ENCODE measurements at places on chromosomes 1 and 21. TPM values are rescaled to one million over a fixed set of nuclear protein-coding genes. Genes with fewer than 3 reads are reported as not detected.
A peak's percentile ranks its signal among the peaks of the same experiment; 100 is the strongest.

Gene CSMD2
- 11.1 TPM for total RNA-seq

Gene OR2T11
- total RNA-seq, result not detected

DNA sequence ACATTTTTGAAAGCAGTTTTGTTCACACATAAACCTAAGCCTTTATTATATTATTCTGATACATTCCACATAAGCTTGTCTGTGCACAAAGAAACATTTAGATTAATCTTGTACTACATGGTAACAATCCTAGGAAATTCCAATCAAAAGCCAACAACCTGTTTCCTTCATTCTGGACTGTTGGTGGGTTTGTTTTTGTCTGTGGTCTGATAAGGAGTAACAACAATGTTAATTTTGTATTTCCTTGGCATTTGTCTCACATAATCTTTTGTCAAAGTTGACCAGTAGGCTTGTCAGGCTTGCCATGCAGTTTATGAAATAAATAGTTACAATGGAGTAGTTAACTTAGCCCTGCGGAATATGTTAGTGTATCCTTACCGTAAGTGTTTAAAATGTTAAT is 183.3 kb downstream of the DHRS3 start:
- H3K27ac ChIP-seq, result peak overlapping the region; percentile 55
- H3K27me3 ChIP-seq, result no peaks in the 10 kb centered on the region
- peaks cover 58% of the 10 kb centered on the region for H3K4me1 ChIP-seq
- no peaks in the 10 kb centered on the region for H3K36me3 ChIP-seq
- H3K4me3 ChIP-seq, result no peak overlapping the region

GRCh38 chr1:183194527-183195141 is 8.6 kb downstream of the LAMC2 start:
- peak; percentile 21 for DNase-seq
- peaks cover 31% of the 10 kb centered on the region for H3K4me1 ChIP-seq

DNA sequence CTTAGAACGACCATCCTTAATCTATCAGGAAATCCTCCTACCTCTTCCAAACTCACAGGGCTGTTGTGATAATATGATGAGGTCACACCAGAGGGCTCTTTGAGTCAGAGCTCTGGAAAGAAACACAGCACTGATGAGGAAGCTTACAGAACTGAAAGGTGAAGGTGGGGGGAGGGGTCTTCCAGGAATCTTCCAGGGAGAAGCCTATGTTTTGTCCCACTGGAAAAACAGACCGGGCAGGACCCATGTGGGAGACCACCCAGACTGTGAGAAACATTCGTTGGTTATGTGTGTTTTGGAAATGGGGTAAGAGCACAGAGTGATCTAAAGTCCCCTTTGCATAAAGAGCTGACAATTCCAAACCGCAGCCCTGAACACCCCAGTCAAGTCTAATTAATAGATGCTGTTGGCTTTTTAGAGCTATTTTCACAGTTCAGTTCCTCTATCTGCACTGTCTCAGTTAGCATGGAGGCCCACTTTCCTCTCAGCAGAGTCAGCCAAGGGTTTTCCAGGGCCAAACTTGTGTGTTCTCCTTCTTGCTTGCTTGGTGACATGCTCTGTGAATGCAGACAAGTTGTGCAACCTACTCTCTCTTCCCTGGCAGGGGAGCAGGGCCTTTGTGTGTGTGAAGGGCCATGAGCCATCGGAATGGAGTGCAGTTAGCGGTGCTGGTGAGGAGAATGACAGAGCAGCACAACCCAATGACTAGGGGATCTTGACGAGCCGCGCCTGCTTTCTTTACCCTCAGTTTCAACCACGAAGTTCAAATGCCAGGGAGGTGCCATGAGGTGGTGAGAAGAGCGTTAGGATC is 12.3 kb downstream of the PHLDA3 start:
- peak; percentile 99 for DNase-seq
- H3K4me3 ChIP-seq, result peak overlapping the region; percentile 19
- H3K27me3 ChIP-seq, result no peaks in the 10 kb centered on the region
- H3K4me1 ChIP-seq, result peaks cover 70% of the 10 kb centered on the region

DNA sequence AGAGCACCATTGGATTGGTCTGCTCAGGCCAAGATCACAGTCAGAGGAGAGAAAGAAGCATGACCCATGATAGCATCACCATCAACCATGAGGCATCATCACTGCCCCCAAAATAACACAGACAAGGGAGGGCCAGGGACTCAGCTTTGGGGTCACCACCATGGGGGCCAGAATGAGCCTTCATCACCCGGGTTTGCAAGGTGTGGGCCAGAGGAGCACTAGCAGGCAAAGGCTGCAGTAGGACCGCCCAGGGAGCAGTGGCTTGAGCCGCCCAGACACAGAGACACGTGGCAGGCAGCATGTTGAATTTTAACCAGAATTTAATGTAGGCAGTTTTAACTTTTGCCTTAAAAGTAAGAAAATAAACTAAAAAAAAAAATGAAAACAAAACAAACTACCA is 53.7 kb upstream of the TMPRSS2 start:
- no peak overlapping the region for H3K27ac ChIP-seq
- no peaks in the 10 kb centered on the region for H3K36me3 ChIP-seq
- no peaks in the 10 kb centered on the region for H3K27me3 ChIP-seq
- no peaks in the 10 kb centered on the region for H3K4me1 ChIP-seq
- DNase-seq, result no peak
- no peak overlapping the region for H3K4me3 ChIP-seq

DNA sequence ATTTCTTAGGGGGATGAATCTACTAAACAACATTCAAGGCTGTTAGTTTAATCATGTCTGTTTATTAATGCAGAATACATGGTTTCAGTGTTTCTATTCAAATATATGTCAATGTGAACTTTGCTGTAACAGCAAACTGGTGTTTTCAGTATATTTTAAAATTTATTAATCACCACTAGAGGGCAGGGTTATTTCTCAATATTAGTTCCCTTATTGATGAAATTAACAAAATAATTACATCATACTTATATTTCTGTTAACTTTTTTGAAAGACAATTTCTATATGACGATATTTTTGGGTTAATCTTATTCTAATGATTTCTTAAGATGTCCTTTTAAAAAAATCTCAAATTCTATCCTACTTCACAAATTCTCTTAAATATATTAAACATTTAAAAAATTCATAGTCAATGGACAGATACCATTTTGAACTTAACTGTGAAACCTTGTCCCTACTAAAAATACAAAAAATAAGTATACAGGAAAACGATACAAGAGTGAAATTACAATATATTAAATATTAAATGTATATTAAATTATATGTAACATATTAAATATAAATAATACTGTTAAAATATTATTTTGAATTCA is 1034.1 kb upstream of the PRMT6 start:
- no peaks in the 10 kb centered on the region for H3K36me3 ChIP-seq
- no peak overlapping the region for H3K27ac ChIP-seq
- H3K4me1 ChIP-seq, result no peaks in the 10 kb centered on the region
- no peak for DNase-seq

GRCh38 chr1:236120721-236121153 is 21.6 kb upstream of the GPR137B start:
- H3K4me1 ChIP-seq, result no peaks in the 10 kb centered on the region
- H3K4me3 ChIP-seq, result no peak overlapping the region
- no peaks in the 10 kb centered on the region for H3K27me3 ChIP-seq

Gene ROR1
- 38.3 TPM for total RNA-seq

DNA sequence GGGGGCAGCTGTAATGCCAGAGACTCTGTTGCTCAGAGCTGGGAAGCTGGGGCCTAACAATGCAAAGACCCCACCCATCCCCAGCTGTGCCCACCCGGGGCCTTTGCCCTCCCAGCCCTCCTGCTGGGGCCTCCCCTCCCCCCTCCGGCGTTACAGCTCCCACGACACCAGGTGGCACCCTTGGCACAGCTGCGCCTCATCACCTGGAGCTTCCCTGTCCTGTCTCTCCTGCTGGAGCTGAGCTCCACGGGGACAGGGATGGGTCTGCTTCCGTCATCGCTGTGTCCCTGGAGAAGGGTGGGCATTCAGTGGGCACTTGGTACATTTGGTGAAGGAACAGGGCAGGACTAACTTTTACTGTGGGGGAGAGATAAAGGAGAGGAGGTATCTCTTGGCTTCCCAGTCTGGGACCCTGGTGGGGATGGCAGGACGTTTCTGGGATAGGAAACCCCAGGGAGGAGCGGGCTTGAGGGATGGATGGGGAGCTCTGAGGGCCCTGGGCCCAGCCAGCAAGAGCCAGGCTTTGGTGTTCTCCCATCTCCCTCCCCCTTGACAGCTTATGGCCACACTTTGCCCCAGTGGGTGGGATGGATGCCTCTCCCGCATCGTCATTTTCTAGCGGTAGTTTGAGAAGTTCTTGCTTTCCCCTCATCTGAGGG is 453.2 kb downstream of the PTPRU start:
- no peak overlapping the region for H3K4me3 ChIP-seq
- no peaks in the 10 kb centered on the region for H3K27me3 ChIP-seq
- peak overlapping the region; percentile 85 for H3K27ac ChIP-seq
- peaks cover 19% of the 10 kb centered on the region for H3K4me1 ChIP-seq
- no peaks in the 10 kb centered on the region for H3K36me3 ChIP-seq

DNA sequence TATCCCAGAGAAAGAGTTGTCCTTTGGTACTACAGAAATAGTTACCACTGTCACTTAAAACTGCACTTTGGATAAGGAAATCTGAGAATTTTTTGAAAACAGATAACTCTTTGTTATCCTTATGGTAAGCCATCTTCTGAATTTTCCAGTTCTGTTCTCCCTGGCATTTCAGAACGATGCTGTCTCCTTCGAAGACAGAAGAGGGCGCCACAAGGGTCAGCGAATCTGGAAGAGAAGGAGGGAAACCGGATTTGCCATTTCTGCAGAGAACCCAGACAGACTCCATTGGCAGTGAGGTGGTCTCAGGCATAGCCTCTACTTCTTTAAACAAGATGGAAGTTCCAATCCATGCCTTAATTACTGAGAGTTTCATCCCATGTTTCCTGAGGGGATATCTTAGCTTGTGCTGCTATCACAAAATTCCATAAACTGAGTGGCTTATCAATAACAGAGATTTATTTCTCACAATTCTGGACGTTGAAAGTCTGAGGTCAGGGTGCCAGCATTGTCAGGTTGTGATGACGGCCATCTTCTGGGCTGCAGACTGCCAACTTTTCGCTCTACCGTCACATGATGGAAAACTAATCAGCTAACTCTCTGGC is 6.4 kb downstream of the FCRL2 start:
- no peak overlapping the region for H3K4me3 ChIP-seq
- no peaks in the 10 kb centered on the region for H3K27me3 ChIP-seq
- H3K36me3 ChIP-seq, result no peaks in the 10 kb centered on the region
- H3K27ac ChIP-seq, result no peak overlapping the region
- DNase-seq, result no peak

DNA sequence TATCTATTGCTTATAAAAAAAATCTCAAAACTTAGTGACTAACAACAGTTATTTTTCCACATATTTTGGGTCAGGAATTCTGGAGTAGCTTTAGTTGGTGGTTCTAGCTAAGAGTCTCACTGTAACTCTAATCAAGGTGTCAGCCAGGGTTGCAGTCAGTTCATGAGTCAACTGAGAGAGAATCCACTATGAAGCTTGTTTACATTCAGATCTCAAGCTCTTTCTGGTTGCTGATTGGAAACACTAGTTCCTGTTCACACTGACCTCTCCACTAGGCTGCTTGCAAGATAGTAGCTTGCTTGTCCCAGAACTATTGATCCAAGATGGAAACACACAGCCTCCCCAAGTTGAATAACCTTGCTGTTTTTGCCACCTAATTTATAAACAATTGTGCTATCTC is 1192.1 kb upstream of the B3GALT2 start:
- H3K36me3 ChIP-seq, result no peaks in the 10 kb centered on the region
- H3K27ac ChIP-seq, result no peak overlapping the region
- no peaks in the 10 kb centered on the region for H3K4me1 ChIP-seq
- peak; percentile 3 for DNase-seq

- H3K27me3 ChIP-seq, result no peaks in the 10 kb centered on the region
- no peak overlapping the region for H3K4me3 ChIP-seq
- peaks cover 27% of the 10 kb centered on the region for H3K4me1 ChIP-seq
Measured at GRCh38 chr1:185439727-185440415, 122.8 kb upstream of the IVNS1ABP start.
